CD4-positive, alpha-beta memory T cell (primary cell): ENCODE measurements at places on chromosomes 7 and 10.

- no peak for DNase-seq
Observed at GRCh38 chr10:73584737-73585136, 6.4 kb downstream of the USP54 start.

DNA sequence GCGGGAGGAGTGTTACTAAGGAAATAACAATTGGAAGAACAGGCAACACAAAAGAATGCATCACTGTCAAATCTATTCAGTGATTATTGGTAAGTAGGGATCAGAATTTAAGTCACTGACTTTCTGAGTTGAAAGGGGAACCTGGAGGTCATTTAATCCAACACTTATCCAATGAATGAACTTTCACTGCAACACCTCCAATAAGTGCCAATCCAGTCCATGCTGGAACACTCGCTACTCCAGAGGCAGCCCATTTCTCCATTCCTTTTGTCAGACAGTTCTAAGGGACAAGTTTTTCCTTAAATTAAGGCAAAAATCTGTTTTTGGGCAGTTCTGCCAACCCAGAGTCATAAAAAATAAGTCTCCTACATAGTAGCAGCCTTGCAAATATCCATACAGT lies 29.5 kb downstream of the FRA10AC1 start:
- DNase-seq = no peak

DNA sequence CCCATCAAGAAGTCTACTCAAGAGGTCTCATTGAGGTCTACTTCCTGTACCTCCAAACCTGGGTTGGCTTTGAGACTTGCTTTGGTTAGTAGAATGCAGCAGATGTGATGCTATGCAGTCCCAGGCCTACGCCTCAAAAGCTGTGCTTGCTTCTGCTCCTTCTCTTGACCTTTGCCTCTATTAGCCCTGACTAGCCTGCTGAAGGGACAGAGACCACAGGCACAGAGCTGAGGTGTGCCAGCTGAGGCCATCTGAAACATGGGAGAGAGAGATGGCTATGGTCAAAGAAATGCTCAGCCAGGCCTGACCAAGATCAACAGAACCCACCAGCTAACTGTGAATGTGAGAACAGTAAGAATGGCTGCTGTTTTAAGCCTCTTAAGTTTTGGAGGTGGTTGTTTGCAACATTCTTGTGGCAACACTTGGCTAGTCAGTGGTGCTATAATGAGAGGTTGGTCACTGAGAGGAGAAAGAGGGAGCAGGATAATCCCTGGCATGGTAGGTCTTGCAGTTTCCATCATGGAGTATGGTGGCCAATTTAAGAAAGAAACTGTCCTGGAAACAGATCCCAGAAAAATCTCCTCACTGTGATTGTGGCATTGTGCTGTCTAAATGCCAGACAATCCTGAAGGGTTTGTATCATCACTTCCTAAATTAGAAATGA lies 176.1 kb upstream of the PHYHIPL start:
- no peak for DNase-seq

GRCh38 chr7:3294432-3295100 lies 6.5 kb upstream of the SDK1 start:
- no peak for DNase-seq

DNA sequence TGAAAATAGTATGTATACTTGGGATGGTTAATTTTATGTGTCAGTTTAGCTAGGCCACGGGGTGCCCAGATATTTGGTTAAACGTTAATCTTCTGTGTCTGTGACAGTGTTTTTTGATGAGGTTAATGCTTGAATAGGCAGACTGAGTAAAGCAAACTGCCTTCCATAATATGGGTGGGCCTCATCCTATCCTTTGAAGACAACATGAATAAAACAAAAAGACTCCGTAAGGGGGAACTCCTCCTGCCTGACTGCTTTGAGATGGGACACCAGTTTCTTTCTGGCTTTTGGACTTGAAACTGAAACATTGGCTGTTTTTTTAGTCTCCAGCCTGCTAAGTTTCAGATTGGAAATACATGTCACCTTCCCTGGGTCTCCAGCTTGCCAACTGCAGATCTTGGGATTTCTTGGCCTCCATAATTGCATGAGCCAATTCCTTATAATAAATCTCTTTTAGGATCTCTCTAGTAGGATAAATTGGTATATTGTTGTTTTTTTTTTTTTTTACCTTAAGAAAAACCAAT lies 59.9 kb upstream of the GLCCI1 start:
- DNase-seq = no peak

DNA sequence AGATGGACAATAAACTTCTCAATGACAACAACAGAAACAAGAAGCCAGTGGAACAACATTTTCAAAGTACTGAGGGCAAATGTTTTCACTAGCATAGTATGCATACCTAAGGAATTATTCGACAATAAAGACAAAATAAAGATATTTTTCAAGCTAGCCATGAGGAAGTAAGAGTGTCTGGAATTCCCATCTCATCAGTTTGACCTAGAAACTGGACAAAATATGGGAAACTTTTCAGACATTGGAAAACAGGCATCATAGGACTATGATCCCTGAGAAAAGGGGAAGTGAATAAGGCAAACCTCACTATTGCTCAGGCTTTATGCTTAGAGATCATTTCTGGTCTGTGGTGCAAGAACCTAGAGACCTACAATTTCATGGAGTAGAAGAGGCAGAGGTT lies 86.3 kb downstream of the OAT start:
- no peak for DNase-seq

DNA sequence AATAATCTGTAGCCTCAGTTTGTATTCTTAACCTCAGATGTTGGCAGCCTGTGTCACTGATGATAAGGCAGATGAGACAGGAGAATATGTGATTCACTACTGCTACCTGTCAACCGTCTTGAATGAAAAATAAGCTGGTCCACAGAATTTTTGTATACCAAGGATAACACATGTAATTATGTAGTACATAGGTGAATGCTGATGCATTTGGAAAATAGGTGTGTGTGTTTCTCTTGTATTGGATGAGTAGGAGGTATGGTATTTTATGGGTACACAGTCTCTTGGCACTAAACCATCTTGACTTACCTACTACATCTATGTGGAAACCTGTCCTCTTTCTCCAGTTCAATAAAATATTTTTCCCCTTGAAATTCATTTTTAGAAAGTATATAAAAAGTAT lies 20.7 kb upstream of the ZRANB1 start:
- no peak for DNase-seq

GRCh38 chr7:155066417-155066950 lies 3.6 kb upstream of the HTR5A start:
- DNase-seq = no peak

GRCh38 chr10:132162021-132162531 lies 24.7 kb upstream of the DPYSL4 start:
- peak; percentile 74 for DNase-seq

- DNase-seq = no peak
Observed at GRCh38 chr7:2197436-2198155, 35.1 kb downstream of the MAD1L1 start.

DNA sequence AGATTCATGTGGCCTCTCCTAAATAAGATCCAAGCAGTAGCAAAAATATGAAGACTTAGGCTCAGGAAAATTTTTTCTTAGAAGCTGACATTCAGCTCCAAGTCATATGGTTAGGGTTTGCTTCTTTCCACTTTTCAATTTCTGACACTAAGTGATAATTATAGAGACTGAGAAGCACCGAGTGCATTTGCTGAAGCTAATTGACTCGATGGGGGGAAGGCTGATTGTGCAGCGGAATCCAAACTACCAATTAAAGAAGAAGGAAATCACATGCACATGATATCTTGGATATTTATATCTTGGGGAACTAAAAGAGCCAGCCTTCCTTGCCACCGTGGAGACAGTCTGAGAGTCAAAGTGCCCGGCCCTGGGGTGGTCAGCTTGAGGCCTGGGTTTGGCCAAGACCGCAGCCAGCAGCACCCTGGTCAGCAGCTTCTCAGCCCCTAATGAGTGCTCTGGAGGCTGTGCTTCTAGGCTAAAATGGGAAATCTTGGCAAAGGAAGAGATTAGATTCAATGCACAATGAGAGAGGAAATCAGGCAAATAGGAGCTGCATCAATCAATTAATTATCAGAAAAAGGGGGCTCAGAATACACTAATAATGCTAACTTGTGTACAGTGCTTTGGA lies 589.3 kb downstream of the NRG3 start:
- DNase-seq = no peak

DNA sequence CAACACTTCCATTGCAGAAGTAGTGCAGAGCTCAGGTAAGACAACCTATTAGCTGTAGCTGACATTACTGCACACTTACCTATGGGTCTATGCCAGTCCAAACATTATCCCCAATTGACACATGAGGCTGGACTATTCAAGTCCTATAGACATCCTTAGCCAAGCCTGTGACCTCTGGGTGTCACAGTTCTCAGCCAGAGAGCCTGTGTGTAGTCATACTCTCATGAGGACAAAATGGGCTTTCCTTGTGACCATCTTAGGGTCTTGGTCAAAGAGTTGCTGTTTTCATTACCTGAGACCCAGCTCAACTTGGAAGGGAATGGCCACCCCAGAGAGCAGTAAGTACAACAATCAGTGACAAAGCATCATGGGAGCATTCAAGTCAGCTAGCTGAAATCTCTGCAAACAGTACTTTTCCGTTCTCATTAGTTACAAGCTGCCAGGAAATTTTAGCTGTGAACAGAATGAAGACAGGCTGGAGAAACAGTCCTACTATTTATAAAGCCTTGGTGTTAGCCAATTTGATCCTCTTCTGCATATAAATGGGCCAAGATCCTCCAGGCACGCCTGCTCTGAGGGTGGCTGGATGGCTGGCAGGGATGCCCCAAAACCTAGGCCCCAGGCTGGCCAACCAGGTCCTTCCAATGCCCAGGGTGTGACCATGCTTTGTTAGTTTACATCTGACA lies 44.3 kb downstream of the NUDCD3 start:
- DNase-seq = no peak

DNA sequence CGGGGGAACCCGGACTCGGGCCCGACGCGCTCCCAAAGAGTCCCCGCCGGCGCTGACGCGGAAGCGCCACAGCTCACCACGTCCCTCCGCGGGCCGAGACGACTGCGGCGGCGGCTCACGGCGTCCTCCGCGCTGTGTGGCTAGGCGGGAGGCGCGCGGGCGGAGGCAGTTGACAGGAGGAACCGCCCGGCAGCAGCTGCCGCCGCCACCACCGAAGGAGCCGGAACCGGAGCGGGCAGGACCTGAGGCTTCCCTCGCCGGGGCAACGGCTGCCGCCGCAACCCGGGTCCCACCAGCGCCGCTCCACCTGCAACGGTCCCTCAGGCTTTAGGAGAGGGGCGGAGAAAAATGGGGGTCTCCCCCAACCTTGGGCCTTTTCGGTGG lies 334 bp downstream of the ZNF800 start:
- DNase-seq = peak; percentile 80

- DNase-seq = no peak
Observed at GRCh38 chr10:22623633-22624253, 90.6 kb downstream of the PIP4K2A start.

GRCh38 chr10:122487174-122487765 lies 25.9 kb downstream of the HTRA1 start:
- DNase-seq = no peak

GRCh38 chr10:74977913-74978847 lies 133.3 kb upstream of the SAMD8 start:
- DNase-seq = peak; percentile 35

GRCh38 chr7:79988653-79989052 lies 146.0 kb upstream of the GNAI1 start:
- no peak for DNase-seq

DNA sequence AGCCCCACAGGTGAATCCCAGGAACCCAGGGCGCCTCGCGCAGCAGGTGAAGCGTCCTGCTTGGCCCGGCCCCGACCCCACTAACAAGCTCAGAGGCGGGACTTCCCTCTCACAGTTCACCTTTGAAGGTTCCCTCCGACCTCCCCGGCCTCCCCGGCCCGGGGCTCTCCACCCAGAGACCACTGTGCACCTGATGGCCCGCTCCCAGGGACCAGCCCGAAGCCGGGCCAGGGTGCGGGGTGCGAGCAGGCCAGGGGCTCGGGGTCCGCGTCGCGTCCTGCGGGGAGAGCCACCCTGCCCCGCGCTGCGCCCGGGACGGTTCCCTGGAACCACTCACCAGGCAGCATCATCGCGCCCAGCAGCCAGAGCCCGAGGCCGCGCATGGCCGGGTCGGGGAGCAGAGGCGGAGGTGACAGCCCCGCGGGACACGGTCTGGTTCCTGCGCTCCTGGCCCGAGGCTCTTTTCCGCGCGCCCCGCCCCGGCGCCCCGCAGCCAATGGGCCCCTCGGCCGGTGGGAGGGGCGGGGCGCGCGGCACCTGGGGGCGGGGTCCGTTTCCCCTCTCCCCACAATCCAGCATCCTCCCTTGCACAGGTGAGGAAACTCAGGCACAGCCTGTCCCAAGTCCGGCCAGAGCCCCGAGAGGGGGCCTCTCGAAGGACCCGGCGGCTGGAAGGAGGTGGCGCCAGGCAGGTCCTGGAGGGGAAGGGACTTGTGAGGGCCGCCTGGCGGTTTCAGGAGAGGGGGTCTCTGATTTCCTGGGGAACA lies at the start of gene ADAM8:
ADAM8 (minus strand) TSS at position 434 of the 767 bp plus-strand sequence; CDS start at position 383, 51 bp downstream.
- DNase-seq = peak; percentile 61

DNA sequence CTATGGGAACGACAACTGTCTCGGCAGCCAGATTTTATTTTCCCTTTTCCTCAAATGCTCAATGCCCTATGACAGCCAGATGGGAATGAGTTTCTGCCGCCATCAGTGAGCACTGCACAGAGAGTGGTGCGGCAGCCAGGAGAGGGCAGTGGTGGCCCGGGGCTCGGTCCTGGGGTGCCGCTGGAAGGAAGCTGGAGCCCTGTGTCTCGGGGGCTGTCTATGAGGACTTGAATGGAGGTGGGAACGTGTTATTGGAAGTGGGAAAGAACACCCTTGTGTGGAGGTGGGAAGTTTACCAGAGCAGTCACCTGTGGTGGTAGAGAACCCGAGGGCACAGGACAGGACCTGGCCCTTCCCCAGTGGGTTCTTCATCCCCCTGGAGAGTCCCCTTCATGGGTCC lies 35.8 kb downstream of the JAKMIP3 start:
- DNase-seq = no peak

DNA sequence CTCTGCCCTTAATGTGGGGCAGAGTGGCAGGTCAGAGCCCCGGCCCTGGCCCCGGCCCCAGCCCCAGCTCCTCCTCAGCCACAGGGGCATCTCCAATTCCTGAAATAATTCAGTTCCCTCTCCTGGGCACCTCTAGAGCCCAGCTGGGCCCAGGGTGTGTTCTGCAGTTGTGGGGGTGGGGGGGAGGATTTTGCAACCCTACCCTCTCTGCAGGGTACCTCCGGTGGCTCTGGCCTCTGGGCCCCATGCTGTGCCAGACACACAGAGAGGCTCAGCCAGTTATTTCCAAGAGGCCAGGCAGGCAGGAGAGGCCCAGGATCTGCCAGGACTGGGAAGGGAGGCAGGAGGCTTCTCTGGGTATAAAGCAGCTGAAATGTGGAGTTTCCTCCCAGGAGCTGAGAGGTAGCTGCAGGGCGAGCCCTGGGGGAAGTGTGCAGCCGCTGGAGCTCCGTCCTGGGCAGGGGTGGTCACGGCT lies 47.9 kb downstream of the PWWP2B start:
- DNase-seq = no peak

GRCh38 chr10:57168611-57169240 lies 807.7 kb upstream of the ZWINT start:
- no peak for DNase-seq
